ENCODE measurements at places on chromosomes 3 and 15. TPM values are rescaled to one million over a fixed set of nuclear protein-coding genes. Genes with fewer than 3 reads are reported as not detected.

The ILDR1 gene
- total RNA-seq: not detected

The PLSCR5 gene
- total RNA-seq: not detected

The TMEM158 gene
- 3.3 TPM for total RNA-seq

The LRRN1 gene
- total RNA-seq: under 0.01 TPM

The GOLGA6A gene
- not detected for total RNA-seq

The ANAPC13 gene
- 82.8 TPM for total RNA-seq

DNA sequence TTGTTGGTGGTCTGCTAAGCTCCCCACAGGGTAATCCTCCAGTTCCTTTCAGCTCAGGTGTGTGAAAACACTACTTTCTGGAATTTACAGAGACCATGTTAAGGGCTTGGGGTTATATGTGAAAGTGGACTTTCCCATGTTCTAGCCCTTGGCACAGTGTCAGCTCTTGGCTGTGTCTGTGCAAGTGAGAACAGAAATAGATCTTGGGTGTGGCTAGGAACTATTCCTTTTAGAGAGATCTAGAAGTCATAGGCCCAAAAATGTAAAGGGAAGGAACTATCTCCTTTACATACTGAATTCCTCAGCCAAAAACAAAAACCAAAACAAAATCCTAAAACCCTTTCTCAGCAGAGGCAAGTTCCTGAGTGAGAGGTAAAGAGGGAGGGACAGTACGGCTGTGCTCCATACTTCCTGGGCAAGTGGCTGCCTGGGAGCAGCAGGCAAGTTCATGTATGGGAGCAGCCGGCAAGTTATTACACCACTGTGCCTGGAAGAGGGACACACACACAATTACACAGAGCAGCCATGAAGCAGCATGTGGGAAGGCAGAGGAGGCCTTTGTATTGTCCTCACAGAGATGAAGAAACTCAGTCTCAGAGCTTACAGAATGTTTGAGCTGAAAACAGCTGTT, 19.9 kb upstream of the C3orf62 start:
- DNase-seq: no peak

GRCh38 chr15:75830910-75831805, 12.1 kb upstream of the UBE2Q2 start:
- no peak for DNase-seq

GRCh38 chr15:82081914-82082762, 36.3 kb upstream of the MEX3B start:
- peak; percentile 93 for DNase-seq

DNA sequence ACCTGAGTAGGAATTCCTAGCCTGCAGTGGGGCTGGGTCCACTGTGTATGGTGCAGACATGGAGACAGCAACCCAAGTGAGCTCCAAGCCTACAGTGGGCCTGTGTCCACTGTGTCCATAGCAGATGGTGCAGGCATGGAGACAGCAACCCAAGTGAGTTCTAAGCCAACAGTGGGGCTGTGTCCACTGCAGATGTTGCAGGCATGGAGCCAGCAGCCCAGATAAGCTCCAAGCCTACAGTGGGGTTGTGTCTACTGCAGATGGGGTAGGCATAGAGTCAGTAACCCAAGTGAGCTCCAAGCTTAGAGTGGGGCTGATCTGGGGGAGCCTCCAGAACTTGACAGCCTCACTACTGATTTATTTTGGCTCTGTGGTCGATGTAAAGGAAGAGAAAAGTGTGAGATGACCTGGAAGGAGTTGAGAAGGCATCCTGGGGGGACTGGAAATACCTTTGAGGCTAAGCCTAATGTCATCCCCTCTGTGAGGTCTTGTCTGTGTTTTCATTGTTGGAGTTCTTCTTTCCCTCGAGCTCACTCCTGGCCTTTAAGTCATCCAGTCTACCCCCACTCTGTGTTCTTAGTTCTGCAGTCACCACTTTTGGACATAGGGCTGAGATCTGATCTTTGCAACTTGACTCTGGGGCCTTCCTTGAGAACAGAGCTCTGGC, 22.4 kb upstream of the IL16 start:
- no peak for DNase-seq

GRCh38 chr3:171548917-171549316, 88.7 kb upstream of the TNIK start:
- DNase-seq: peak; percentile 18

DNA sequence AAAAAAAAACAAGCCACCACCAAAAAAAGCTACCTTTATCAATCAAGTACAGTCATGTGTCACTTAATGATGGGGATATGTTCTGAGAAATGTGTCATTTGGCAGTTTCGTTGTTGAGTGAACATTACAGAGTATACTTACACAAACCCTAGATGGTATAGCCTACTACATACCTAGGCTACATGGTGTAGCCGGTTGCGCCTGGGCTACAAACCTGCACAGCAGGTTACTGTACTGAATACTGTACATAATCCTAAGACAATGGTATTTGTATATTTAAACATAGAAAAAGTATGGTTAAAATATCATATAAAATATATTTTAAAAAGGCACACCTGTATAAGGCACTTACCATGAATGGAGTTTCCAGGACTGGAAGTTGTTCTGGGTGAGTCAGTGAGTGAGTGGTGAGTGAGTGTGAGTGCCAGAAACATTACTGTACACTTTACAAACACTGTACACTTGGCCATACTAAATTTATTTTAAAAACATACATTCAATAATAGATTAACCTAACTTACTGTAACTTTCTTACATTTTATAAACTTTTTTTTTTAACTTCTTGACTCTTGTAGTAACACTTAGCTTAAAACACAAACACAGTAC, 25.9 kb upstream of the JMJD7 start:
- peak; percentile 77 for DNase-seq

- no peak for DNase-seq
These were observed 144.0 kb upstream of the PTPRG start for GRCh38 chr3:61417352-61417751.

GRCh38 chr15:32690941-32691688, 26.7 kb upstream of the GREM1 start:
- DNase-seq: no peak

DNA sequence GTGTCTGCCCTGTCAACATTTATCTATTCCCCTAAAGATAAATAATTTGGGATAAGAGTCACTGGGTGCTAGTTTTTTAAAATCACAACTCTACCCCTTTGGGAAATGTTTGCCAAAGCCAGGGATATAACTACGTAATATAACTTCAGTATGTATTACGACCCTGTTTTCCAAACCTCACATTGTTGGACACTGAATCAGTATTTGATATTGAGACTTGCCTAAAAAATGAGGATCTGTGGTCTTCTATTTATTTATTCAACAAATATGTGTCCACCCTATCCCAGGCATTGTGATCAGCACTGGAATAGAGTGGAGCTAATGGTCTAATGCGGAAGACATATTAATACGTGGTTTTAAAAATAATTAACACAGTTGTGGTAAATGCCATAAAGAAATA, 4.5 kb upstream of the MGA start:
- peak; percentile 73 for DNase-seq

DNA sequence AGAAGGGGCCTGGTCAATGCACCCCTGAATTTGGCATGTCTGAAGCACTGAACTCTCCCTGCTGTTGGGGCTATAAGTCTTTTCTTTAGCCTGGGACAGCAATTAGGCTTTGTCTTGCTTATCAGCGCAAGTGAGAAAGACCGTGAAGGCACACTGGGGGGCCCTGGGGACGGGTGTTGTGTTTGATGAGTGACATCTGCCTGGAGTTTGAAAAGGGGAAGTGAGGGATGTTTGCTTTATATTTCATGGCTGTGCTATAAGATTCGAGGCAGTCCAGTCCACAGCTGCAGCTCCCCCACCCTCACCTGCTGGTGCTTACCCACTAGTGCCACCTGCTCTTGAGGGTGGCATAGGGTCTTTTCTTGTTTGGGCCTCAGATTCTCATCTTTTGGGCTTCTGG, 44.8 kb downstream of the CEMIP start:
- no peak for DNase-seq

All from IMR-90 (cell line).